Panc1 (cell line): ENCODE measurements at places on chromosomes 6 and 20. TPM values are rescaled to one million over a fixed set of nuclear protein-coding genes. Genes with fewer than 3 reads are reported as not detected.

The SLC29A1 gene
- total RNA-seq, result 263 TPM

The COL12A1 gene
- 10.4 TPM for total RNA-seq

The CCN5 gene
- 15.2 TPM for total RNA-seq

DNA sequence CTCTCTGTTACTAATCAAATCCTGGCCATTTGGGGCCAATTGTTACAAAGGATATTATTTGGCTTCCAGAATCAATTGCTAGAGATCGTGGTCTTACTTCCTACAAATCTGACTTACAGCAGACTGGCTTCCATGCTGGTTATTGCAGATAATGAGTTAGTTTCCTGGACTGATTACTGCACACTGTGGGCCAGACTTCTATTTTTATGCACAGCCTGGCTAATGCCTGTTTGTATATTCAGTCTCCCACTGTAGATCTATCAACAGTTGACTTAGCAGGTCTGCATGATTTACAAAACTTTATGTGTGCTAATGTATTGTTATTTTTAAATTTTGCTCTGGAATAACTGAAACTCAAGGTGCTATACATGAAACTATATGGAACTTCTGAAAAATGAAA, 25.8 kb upstream of the FBXL4 start:
- no peaks in the 10 kb centered on the region for H3K27me3 ChIP-seq
- no peak overlapping the region for H3K27ac ChIP-seq
- H3K36me3 ChIP-seq, result no peaks in the 10 kb centered on the region
- DNase-seq, result no peak
- no peaks in the 10 kb centered on the region for H3K4me1 ChIP-seq
- no peak overlapping the region for H3K4me3 ChIP-seq

The JPH2 gene
- total RNA-seq, result 0.49 TPM

DNA sequence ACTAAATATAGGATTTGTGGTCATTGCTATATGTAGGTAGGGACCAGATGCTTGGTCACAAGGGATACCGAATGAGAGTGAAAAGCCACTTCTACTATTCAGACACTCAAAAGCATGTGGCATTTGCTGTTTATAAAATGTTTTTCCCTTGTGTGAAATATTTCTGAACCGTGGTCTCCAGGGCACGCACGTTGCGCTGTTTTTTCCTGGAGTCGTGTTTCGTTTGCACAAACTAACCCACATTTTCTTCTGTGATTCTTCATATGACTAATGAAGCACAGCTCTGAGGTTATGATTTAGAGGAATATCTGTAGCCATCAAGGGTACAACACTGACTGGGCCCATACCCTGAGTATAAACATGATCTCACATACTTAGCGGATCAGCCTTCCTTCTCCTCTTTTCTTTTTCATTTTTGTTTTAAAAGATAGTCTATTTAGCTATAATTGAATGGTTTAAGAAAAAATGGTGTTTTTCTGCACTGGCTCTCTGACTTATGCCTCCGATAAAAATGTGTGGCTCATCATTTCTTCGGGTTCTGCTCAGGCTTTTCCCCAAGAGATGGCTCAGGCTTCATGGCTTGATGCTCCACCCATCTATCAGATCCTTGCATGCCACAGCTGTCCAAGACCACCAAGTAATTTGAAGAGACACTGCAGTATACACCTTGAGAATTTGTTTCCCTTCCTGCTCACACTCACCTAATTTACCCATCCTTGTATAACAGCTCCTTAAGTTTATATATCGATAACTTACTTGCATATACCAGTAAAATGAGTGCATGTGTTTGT, 59.9 kb upstream of the HBS1L start:
- H3K36me3 ChIP-seq, result no peaks in the 10 kb centered on the region
- no peak for DNase-seq
- no peaks in the 10 kb centered on the region for H3K4me1 ChIP-seq
- no peak overlapping the region for H3K27ac ChIP-seq

The MICAL1 gene
- 64.5 TPM for total RNA-seq

DNA sequence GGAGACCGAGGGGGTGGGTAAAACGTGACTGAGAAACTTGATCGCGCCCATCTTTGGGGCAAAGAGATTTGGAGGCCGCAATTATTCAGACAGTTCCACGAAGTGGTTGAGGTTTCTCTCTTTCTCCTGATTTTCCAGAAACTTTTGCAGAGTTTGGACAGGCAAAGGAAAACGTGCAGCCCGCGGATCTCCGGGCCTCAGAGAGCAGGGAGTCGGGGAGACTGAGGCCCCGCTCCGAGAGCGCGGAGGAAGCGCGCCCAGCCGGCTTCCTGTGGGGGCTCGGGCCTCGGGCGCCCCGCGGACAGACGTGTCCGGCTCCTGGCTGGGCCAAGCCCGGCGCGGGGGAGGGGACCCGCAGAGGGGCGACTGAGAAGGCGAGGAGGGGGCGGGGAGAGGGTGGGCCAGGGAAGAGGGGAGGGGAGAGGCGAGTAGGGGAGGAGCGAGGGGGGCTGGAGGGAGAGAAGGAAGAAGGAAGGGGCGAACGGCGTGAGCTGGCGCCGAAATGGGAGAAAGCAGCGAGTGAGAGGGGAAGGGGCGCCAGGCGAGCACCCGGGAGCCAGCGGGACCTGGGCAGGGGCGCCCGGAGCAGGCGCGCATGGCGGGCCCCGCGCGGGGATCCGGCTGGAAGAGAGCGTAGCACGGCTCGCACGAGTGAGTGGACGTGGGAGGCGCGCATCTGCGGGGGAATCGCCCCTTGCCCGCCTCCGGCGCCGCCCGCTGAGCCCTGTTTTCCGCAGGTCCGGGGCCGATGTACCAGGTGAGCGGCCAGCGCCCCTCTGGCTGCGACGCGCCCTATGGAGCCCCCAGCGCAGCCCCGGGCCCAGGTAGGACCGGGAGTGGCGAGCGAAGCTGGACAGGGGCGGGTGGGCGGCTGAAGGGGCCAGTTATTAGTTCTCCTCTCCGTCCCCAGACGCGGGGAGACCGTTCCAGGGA, at the start of gene MDFI:
Gene MDFI, plus strand, starts transcription at position 467 of the 933 bp plus-strand sequence. Its CDS starts 282 bp downstream, at position 749.
- H3K27ac ChIP-seq, result no peak within 1 kb of the TSS
- peaks cover 3% of the 10 kb centered on the region; the same call in 1 of the 2 replicates for H3K36me3 ChIP-seq
- no peak for DNase-seq

The TBC1D32 gene
- 15.8 TPM for total RNA-seq

The PAQR8 gene
- total RNA-seq, result 3.6 TPM

GRCh38 chr6:17700421-17701416, 6.0 kb downstream of the NUP153 start:
- H3K36me3 ChIP-seq, result no peaks in the 10 kb centered on the region; the same call in 1 of the 2 replicates
- DNase-seq, result no peak
- no peak overlapping the region for H3K4me3 ChIP-seq
- H3K4me1 ChIP-seq, result peaks cover 23% of the 10 kb centered on the region
- H3K27ac ChIP-seq, result no peak overlapping the region

DNA sequence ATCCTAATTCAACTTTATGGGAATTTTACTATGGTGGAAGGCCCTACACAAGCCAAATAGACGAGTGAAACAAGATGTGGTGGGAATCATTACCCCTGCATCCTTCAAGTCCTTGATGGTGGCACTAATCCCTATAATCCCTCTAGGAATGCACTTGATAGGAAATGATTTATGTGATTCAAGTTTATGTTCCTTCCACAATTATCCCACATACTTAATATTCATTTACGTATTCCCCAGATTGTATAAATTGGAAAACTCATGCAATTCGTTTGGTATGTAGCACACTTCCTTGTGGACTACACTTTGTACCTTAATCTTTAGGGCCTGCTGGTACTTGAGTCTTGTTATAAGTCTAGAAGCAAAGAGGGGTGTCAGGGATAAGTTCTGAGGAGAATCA, 40.8 kb downstream of the PKIB start:
- no peaks in the 10 kb centered on the region for H3K36me3 ChIP-seq
- H3K27me3 ChIP-seq, result no peaks in the 10 kb centered on the region
- no peak overlapping the region for H3K27ac ChIP-seq
- no peaks in the 10 kb centered on the region for H3K4me1 ChIP-seq

DNA sequence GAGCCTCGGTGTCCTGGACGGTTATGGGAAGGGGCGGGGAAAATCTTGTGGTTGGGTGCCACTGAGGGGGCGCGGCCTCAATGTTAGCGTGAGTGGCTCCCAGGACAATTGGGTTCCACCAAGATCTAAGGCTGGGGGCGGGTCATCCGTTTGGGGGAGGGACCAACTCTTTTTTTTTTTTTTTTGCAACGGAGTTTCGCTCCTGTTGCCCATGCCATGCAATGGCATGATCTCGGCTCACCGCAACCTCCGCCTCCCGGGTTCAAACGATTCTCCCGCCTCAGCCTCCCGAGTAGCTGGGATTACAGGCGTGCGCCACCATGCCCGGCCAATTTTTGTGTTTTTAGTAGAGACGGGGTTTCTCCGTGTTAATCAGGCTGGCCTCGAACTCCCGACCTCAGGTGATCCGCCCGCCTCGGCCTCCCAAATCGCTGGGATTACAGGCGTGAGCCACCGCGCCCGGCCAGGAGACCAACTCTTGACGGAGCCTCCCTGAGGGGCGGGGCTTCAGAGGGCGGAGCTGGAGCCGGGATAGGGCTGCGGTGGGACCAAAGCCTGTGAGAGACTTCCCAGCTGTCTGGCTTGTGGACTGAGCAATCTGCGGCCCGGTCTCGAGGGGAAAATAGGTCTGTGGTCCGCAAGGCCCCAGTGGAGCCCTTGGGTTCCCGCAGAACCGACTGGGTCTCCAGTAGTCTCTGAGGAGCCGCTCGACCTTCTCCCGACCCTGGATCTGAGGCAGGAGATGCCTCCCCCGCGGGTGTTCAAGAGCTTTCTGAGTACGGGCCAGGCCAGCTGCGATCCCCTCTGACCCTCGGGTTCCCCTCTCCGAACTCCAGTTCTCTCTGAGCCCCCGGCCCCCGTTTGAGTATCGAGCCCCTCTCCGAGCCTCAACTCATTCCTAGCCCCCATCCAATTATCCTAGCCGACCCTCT, 1.1 kb downstream of the SPAG4 start:
- peak overlapping the region; percentile 62 for H3K4me3 ChIP-seq
- DNase-seq, result peak; percentile 99
- H3K27me3 ChIP-seq, result no peaks in the 10 kb centered on the region
- H3K27ac ChIP-seq, result peak overlapping the region; percentile 84
